ENCODE measurements at places on chromosomes 1 and 21.

DNA sequence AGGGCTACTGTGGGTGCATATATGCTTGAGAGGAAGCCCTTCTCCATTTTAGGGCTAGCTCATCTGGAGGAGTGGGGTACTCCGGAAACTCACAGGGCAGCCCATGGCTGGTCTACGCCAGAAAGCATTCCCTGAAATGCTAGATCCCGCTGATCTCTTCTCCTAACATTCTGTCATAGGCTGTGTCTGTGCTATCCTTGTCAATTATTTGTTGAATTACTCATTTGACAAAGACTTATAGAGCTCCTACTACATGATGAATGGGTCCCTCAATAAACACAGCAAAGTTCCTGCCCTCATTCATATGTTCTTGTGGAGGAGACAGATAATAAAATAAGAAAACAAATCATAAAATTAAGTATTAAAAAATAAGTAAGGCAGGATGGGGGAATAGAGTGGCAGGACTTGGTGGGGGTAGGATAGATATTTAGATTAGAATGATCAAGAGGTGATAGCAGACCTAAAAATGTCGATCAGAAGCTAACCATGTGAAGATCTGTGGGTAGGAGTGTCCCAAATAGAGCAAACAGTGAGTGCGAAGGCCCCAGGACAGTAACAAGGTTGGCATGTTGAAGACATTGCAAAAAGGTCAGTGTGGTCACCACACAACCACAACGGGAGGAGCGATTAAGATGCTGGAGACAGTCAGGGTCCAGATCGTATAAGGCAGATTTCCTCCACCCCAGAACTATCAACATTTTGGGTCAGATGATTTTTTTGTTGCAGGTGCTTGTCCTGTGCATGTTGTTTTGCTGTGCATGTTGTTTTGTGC is 13.2 kb downstream of the NGF start:
- DNase-seq, result no peak

- DNase-seq, result no peak
Observed at GRCh38 chr1:61097317-61097716, 15.0 kb downstream of the NFIA start.

- DNase-seq, result no peak
Observed at GRCh38 chr1:29417147-29417858, 181.0 kb downstream of the PTPRU start.

- DNase-seq, result no peak
Observed at GRCh38 chr21:37484535-37485474, 118.2 kb downstream of the DYRK1A start.

DNA sequence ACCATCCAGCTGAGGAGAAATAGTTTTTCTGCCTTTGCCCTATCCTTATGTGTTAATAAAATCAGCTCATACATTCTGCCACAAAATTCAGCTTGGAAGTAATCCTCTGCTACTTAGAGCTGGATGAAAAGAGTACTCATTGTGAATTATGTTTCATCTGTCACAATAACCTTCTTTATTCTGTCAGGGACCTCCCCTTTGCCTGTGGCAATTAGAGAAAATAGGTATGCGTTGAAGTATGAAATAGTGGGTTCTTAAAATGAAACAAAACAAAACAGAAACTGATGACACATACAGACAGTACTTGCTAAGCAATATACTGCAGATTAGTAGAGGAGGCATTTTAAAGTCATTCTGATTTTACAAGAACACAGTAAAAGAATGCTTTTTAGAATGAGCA is 578.5 kb downstream of the USP25 start:
- DNase-seq, result no peak

GRCh38 chr1:204207136-204207616 is 6.6 kb downstream of the GOLT1A start:
- DNase-seq, result peak; percentile 47

DNA sequence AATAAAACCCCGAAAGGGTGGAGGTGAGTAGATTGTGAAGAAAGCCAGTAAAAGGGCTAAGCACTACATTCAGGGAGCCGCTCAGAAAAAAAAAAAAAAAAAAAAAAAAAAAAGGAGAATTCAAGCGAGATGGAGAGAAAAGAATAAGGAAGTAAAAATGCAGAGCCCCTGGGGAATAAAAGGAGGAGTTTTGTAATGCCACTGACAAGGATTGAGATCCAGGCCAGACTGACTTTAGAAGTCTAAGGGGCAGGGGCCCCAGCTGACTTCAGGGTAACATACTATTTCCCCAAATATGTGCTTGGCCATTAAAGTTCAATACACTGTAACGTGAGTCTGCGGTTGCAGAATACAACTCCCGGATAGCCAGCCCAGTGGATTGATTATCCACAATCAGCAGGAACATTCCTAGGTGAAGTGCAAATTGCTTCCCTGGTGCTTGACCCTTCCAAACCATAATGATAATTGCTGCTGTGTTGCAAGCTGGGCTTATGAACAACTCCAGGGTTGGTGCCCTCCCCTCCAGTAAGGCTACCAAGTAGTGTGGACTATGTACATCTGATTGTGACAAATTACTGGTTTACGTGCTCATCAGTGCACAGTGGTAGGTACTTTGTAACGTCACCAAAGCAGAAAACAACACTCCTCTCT is 30.7 kb upstream of the RRP15 start:
- no peak for DNase-seq

GRCh38 chr1:1040004-1040991 is 20.4 kb downstream of the AGRN start:
- DNase-seq, result peak; percentile 77

DNA sequence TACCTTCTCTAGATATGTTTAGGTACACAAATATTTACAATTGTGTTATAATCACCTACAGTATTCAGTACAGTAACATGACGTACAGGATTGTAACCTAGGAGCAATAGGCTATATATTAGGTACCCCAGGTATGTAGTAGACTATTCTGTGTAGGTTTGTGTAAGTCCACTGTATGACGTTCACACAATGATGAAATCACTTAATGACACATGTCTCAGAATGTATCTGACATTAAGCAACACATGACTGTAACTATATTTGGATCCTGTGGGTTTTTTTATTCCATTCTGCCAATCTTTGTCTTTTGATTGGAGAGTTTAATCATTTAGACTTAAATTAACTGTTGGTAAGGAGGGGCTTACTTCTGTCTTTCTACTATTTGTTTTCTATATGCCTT is 52.1 kb downstream of the STYXL2 start:
- no peak for DNase-seq
